Stromal cell of bone marrow (primary cell): ENCODE measurements at places on chromosomes 2 and 18.
A peak's percentile ranks its signal among the peaks of the same experiment; 100 is the strongest.

DNA sequence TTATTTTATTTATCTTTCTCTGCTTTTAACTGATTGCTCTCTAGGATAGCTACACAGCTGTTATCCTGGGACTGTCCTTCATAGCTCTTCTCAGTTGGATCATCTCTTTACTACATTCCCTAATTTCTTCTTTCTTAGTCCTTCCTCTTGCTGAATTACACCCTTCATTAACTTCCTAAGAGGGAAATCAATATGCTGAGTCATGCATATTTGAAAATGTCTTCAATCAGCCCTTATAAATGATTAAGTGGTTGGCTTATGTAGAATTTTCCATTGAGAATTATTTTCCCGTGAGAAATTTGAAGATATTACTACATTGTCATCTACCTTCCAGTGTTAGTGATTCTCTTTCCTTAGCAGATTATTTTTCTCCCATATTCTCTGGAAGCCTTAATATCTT is 214.2 kb downstream of the SOCS6 start:
- no peak for DNase-seq

DNA sequence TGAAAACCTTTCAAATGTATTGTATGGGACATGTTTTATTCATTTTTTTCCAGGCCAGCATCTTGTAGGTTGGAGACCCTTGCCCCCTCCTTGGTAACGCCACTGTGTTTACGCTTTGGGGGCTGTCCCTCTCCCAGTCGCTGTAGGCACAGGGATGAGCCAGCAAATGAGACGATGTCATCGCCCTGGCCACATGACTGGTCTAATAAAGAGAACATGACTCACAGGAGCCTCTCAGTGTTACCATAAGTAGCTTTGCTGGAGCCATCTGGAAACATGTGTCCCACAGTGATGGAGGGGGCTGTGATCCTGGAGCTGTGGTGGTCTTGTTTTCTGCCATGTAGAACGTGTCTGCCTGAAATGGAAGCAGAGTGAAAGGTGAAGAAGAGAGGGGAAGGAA is 78.9 kb downstream of the CD8B2 start:
- DNase-seq: peak; percentile 7

DNA sequence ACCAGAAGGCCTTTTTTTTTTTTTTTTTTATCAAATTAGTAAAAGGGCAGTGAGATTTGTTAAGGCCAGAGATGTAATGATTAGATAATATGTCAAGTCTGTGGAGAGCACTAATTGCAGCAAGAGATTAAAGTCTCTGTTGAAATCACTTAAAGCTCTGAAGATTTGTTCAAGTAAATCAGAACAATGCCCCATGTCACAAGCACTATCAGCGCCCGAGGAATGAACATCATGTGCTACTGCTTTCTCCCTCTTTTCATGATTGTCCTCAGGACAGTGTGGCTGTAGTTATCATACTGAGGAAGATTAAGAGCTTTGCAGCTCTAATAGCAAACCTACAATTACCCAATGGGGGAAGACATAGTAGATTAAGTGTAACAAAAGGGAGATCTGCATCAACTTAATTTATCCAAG is 71.1 kb downstream of the TDRD15 start:
- DNase-seq: no peak

- DNase-seq: no peak
Measured at GRCh38 chr2:37802211-37802752, 122.8 kb upstream of the RMDN2 start.

- no peak for DNase-seq
Measured at GRCh38 chr18:41320100-41320499, 634.9 kb upstream of the PIK3C3 start.

DNA sequence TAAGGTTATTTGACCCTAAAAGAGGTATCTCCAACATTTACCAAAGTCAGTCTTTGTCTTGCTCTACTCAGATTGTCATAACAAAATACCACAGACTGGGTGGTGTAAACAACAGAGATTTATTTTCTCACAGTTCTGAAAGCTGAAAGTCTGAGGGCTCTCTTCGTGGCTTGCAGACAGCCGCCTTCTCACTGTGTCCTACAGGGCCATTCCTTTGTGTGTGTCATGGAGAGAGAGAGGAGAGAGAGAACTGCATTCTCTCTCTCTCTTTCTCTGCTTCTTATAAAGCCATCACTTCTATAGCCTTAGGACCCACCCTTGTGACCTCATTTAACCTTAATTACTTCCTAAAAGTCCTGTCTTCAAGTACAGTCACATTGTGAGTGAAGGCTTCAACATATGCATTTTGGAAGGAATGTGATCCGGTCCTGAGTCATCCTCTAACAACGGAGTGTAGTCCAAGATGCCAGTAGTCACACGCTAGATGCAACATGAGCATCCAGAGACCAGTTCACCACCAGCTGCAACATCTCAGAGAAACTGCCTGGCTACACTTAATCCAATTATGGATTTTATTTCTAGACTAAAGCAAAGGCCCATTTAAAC is 130.2 kb downstream of the CD226 start:
- DNase-seq: peak; percentile 70

GRCh38 chr2:228102949-228103348 is 78.5 kb downstream of the SPHKAP start:
- DNase-seq: no peak

- no peak for DNase-seq
Measured at GRCh38 chr18:78542204-78542603, 437.4 kb upstream of the SALL3 start.

- no peak for DNase-seq
Measured at GRCh38 chr2:57892920-57893319, 153.7 kb upstream of the VRK2 start.

DNA sequence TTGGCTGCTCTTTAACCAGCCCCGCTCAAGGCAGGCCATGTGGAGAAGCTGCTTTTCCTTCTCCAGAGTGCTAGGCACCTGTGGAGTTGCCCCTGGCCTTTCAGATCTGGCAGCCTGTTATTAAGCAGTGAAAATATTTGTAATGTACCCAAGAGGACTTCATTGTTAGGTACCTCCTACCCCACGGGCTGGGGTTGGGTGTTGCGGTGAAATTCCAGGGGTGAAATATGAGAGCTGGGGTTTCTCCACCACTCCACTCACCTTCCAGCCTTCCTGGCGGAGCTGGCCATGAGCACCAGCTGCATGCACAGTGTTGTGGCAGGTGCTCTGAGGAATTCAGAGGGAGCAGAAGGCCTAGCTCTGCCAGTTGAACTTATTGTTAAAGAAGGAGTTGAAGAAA is 39.1 kb downstream of the NTSR2 start:
- no peak for DNase-seq

DNA sequence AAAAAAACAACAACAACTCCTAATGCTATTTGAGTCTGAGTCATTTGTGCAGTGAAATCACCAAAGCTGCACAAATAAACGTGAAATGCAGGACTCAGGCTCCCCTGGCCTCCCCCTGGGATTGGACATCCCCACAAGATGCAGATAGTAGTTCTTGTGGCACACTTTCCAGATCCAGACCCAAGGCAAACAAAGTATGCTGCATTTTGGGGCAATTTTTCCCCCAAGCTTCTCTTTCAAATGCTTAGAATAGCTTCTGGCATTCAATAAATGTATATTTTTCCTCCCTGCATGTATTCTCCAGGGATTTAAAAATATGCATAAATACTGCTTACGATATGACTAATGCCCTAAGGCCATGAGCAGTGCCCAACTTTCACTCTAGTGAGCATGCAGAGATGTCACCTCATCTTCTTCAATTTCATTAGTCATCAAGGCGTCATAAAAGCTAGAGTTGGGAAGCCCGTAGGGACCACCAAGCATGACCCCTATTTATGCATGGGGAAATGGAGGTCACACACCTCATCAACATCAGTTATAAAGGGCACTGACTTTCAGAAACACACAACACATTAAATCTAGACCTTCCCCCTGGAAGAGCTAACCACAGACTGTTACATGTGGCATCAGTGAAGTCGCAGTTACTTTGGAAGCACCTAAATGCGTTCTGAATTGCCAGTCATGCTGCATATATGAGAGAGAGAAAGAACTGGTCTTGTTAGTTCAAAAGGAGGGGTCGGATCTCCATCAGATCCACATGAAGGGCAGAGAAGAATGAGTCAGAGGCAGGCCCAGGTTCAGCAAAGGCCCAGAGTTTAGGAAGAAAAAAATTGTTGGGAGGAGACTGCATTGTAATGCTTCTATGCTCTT is 374.1 kb downstream of the LPIN1 start:
- DNase-seq: peak; percentile 68

DNA sequence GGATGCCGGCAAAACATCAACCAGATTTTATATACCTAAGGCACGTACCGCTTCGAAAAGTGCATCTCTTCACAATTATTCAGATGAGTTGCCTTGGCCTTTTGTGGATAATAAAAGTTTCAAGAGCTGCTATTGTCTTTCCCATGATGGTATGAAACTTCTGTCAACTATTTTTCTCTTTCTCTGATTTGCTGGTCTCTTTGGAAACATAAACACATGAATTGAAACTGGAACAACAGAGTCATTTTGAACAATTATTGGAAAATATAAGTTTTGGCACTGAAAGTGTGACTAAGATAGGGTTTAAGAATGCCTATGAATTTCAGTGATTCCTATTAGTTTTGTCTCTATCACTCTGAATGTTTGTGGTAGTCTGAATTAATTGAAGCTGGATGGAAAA is 109.9 kb downstream of the DPP4 start:
- no peak for DNase-seq
